ENCODE measurements at places on chromosomes 6 and 20.
A peak's percentile ranks its signal among the peaks of the same experiment; 100 is the strongest.

DNA sequence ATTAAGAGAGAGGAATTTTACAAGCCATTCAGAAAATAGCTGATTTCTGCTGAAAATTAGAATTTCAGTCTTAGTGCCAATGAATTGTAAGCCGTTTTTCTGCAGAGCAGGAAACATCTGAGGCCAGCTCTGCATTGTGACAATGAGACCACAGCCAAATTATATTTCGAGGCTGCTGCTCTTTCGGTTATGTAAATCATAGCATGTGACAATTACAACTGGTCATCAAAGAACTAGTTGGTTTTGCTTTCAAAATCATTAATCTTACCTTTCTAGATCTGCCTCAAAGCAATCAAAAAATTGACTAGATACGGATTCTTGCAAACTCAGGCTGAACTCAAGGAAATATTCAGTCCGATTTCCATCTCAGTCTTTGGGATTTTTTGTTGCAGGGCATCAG lies 33.4 kb upstream of the INSM1 start:
- no peak for DNase-seq

DNA sequence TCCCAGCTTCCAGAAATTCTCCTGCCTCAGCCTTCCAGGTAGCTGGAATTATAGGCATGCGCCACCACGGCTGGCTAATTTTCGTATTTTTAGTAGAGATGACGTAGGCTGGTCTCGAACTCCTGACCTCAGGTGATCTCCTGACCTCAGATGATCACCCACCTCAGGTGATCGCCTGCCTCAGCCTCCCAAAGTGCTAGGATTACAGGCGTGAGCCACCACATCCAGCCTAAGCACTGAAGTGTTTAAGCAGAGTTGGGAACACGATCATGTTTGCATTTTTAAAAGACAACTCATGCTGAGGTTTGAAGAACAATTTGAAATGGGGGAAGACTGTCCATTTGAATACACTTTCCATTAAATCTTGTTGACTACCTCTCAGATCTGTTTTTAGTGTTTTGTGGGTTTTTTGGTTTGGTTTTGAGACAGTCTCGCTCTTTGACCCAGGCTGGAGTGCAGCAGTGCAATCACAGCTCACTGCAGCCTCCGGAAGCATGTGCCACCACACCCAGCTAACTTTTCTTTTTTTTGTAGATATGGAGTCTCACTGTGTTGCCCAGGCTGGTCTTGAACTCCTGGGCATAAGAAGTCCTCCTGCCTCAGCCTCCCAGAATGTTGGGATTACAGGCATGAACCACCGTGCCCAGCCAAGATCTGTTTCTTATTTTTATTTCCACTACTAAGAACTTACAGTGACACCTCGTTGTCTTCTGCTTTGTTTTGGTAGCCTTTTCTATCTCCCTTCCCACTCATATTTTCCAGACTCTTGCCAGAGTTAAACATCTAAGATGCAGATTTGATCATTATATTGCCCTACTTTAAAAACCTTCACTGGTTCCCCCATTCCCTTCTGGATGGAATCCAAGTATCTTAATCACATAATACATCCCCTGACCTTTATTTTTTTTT lies 5.5 kb downstream of the CASP8AP2 start:
- DNase-seq = no peak

GRCh38 chr20:59253779-59254319 lies 46.6 kb upstream of the EDN3 start:
- DNase-seq = no peak

- DNase-seq = no peak
Observed at GRCh38 chr20:2709205-2709981, 16.8 kb downstream of the EBF4 start.

DNA sequence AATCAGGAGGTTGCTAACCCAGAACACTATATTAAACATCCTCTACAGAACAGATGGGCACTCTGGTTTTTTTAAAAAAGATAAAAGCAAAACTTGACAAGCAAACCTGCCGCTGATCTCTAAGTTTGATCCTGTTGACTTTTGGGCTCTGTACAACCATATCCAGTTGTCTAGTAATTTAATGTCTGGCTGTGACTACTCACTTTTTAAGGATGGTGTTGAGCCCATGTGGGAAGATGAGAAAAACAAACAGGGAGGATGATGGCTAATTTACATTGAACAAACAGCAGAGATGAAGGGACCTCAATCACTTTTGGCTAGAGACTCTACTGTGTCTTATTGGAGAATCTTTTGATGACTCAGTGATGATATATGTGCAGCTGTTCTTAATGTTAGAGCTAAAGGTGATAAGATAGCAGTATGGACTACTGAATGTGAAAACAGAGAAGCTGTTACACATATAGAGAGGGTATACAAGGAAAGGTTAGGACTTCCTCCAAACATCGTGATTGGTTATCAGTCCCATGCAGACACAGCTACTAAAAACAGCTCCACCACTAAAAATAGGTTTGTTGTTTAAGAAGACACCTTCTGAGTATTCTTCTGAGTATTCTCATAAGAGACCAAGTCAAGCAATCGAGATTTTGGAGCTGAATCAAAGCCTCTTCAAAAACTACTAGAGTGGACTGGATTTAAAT lies 201.2 kb upstream of the SHLD1 start:
- no peak for DNase-seq

DNA sequence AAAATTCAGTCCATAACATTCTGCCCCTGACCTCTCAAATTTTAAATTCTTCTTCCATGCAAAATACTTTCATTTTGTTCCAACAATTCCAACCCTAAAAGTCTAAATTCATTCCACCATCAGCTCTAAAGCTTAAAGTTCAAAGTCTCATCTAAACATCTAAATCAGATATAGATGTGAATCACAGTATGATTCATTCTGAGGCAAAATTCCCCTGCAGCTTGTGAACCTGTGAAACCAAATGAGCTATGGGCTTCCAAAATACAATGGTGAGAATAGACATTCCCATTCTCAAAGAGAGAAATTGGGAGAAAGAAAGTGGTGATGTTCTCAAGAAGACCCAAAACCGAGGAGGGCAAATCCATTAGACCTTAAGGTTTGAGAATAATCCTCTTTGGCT lies 309.8 kb downstream of the HIVEP2 start:
- no peak for DNase-seq

GRCh38 chr20:15642676-15643075 lies 930.6 kb downstream of the KIF16B start:
- DNase-seq = no peak

DNA sequence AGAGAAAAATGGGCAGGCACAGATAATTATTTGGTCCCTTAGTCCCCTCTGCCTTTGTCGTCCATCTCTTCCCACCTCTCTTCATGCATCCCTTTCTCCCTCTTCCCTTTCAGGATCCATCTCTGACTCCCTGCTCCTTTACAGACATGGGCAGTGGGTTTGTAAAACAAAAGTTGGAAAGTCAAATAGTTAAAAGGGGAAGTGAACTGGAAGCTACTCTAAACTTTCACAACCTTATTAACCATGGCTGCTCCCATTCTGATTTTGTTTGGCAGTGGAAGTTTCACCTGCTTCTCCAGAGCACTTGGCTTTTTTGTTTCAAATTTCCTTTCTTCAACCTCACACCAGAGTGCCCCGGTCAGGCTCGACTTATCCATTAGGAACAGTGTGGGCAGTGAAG lies 1.2 kb downstream of the HLA-DQA2 start:
- DNase-seq = no peak

DNA sequence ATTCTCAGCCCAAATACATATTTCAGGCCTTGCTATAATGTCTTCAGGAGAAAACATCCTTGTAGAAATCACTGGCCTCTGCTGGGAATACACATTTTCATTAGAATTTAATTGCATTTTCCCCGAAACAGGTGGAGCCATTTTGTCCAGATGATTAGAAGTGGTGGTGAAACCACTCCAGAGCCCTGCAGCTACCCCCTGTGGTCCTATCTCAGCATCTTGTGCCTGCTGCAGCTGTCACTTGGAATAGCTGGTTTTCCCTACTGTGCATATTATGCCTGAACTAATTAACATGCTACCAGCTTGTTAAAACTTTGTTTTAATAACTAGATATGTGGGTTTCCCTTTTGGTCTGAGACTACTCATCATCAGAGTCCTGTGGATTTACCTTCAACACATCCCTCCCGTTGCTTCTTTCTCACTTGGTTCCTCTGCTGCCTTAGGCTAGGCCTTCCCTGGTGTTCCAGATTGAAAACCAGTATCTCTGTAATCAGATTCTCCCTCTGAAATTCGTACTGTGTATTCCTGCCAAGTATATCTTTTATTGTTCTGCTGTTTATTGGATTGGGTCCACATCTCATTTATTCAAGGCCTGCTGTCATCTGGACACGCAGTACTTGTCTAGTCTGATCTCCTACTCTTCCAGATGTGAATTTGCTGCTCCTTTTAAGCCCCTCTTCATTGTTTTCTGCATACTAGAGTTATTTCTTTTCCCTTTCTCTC lies 15.2 kb downstream of the DNAH8 start:
- DNase-seq = no peak

GRCh38 chr20:53419693-53420460 lies 173.8 kb downstream of the ZNF217 start:
- no peak for DNase-seq

- no peak for DNase-seq
Observed at GRCh38 chr6:57158658-57159057, 13.5 kb upstream of the BAG2 start.

DNA sequence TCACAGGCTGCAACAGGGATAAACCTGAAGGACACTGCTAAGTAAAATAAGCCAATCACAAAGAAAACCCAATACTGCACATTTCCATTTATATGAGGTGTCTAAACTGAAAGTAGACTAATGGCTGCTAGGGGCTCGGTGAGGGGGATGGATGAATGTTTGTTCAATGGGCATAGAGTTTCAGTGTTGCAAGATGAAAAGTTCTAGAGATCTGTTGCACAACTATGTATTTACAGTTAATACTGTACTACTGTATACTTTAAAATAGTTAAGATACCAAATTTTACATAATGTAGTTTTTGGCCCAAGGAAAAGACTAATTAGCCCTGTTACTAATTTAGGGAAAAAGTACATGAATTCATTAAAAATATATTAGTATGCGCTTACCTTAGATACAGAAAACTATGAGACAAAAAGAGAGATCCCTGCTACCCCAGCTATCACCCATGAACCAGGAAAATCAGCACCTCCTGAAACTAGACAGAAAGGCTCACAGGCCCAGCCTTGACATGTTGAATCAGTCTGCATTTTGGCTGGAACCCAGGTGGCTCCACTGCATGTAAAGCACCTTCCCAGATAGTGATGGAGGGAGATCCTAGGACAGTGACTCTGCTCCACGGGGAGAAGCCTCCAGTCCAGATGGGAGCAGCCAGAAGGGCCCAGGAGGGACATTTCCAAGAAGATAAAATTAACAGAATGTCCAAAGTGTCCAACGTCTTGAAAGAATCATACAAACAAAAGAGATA lies 16.1 kb downstream of the HLA-F start:
- no peak for DNase-seq

DNA sequence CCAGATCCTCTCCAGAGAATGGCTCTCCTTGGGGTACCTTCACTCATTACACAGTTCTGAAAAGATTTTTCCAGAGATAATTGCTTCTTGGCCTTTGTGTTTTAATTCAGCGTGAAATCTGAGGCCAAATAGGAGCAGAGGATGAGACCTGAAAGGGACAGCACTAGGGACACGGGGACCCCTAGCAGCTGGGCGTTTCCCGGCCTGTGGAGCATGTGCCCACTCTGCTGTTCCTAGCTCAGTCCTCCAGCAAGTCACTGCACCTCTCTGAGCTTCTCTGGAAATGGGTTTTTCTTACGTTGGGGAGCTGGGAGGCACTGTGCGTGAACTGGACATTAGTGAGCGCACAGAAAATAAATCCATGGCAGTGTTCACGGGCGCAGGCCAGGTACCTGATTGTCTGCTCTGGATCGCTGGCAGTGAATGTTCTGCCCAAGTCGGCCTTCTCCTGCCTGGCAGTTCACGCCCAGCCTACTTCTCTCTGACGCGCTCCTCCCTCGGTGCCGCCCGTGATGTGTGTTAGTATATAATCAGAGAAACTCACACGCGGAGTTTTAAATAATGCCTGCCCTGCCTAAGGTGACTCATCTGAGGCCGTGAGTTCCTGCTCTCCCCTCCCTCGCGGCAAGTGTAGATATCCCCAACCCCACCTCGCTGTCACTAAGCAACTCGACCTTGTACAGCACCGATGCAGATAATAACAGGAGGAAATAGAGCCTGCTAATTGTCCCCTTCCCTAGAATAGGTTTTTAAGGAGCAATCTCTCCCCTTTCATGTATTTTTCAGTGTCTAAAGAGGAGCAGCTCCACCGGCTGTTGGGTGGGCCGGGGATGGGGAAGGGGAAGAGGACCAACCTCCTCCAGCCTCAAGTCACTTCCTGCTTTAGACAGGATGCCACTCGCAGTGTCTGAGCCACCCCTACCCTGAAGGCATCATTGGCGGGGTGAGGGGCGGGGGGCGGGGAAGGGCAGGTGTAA lies 2.7 kb upstream of the TUBB2A start:
- no peak for DNase-seq

DNA sequence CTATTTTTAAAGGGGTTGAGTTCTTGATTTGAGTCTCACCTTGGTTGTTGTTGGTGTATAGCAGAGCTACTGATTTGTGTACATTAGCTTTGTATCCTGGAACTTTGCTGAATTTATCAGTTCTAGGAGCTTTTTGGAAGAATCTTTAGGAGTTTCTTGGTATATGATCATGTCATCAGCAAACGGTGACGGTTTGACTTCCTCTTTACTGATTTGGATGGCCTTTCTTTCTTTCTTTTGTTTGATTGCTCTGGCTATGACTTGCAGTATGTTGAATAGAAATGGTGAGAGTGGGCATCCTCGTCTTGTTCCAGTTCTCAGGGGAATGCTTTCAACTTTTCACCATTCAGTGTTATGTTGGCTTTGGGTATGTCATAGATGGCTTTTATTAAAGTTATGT lies 64.0 kb downstream of the CDYL start:
- DNase-seq = no peak

- no peak for DNase-seq
Observed at GRCh38 chr20:23664954-23665353, 23.9 kb downstream of the CST4 start.

GRCh38 chr20:50113420-50114224 lies 672 bp upstream of the UBE2V1 start:
- no peak for DNase-seq

DNA sequence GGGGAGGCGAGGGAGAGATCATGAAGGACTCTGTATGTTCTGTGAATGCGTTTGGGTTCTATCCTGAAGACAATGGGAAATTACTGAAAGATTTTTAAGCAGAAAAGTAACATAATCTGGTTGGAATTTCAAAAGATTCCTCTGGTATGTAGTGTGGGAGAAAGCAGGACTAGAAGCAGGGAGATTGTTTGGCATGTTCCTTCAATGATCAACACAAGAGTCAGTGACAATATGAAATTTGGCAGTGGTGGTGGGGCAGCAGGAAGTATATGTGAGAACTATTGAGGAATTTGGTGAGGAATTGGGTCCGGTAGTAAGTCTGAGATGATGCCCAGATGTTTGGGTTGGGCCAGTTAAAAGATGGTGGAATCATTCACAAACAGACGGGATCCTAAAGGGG lies 348.7 kb downstream of the CD83 start:
- no peak for DNase-seq

DNA sequence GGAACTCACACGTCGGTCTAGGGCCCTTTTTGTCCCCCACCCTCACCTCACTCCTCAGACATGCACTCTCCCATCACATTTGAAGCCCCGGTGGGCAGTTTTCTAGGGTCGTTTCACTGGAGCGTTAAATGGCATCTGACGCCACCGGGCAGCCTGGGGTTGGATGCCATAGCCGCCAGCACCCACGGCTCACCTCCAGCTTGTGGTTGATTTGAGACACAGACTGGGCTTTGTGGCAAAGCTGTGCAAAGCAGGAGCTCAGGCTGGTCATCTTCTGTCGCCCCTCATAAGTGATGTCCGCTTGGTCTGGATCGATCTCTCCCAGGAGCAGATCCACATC lies 530 bp downstream of the GOPC start:
- peak; percentile 16 for DNase-seq

- no peak for DNase-seq
Observed at GRCh38 chr6:157162766-157163433, 160.4 kb downstream of the TMEM242 start.
